Central memory CD8-positive, alpha-beta T cell (primary cell): ENCODE measurements at places on chromosomes 7 and 10.

GRCh38 chr7:74006032-74006431 is 21.9 kb upstream of the ELN start:
- no peak for DNase-seq

DNA sequence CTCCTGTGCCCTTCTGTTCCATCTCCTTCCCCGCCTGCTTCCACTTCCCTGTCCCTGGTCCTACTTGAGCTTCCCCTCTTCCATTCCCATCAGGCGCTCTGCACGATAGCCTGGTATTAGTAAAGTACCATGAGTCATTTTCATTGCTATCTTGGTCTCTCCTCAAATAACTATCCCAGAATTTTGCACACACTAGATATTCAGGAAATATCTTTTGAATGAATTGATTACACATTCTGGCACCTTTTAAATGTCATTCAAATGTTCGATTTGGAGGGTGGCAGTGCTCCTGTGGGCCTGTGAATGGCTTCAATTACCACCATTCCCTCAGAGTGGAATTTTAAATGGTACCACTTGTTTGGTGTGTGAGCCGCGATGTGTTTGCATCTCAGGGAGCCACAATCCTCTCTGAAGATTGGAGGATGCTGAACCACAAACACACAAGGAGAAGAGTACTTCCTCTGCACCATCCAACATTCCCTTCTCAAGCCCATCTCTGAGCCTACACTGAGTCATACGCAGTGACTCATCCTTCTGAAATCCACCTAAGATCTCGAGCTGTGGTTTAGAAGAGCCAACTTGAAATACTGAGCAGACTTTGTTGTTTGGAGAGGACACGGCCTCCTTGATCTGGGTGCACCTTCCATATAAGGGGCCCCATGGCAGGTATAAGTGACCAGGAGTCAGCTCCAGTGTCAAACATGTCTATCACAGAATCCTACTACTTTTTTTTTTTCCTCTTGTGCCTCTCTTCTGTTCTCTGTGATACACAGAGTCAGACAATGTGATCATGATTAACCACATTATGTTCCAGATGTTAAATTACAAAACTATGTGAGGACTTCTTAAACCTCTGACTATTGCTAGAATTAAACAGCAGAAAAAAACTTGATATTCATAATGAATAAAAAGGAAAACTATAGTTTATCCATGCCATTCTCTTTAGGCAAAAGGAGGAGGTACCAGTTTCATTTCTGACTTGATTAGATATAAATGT is 81.9 kb downstream of the BMPER start:
- no peak for DNase-seq

DNA sequence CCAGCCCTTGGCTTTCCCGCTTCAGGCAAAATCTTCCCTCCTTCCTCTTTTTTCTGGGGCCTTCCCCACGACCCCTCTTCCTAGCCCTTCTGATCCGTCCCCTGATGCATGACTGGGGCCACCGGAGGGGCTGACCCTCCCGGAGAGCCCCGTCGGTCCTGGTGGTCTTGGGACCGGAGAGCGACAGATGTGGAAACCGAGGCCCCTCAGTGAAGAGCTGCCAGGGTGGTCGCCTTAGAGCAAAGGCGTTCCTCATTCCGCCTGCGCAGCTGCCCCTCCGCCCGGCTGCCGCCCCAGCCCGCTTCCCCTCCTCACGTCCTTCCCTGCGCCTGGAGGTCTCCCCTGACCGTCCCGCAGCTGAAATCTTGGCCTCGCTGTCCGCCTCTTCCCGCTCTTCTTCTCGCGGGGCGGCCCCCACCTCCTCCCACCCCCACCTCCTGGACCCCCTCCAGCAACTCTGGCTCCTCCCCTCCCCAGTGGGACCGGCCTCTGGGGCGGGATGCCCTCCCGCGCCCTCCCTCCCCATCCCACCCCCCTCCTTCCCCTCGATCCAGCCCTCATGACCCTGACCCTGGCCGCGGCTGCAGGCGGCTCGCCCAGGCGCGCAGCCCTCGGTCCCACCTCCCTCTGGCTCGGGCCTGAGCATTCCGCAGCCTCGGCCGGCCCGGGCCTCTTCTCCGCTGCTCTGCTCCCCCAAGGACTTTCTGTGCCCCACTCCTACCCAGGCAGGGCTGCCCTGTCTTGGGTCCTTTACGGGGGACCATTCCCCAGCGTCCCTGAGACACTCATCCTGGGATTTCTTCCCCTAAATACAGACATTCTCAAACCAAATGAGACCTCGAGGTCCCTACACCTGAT is at the start of gene RARRES2:
RARRES2 (minus strand) TSS at position 367 of the 858 bp plus-strand sequence. CDS start 1,020 bp downstream, outside the sequence.
- DNase-seq: no peak

DNA sequence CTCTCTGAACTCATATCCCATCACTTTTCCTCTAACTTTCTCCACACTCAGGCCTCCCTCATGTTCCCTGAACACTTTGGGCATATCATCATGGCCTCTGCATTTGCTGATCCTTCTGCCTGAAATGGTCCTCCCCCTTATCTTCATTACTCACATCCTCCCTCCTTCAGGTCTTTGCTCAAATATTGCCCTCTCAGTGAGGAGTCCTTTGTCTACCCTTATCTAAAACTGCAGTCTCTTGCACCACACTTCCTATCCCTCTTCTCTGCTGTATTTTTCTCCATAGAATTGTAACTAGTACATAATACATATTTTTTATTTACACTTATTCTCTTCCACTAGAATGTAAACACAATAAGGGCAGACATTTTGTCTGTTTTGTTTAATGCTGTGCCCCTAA is 41.7 kb downstream of the DNAJC1 start:
- no peak for DNase-seq

DNA sequence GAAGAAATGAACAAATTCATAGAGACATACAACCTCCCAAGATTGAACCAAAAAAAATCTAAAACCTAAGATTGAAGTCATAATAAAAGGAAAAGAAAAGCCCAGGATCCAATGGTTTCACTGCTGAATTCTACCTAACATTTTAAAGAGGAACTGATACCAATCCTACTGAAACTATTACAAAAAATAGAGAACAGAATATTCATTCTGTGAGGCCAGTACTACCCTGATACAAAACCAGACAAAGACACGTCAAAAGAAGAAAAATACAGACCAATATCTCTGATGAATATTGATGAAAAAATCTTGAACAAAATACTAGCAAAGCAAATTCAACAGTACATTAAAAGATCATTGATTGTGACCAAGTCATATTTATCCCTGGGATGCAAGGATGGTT is 128.5 kb upstream of the STEAP1 start:
- no peak for DNase-seq

GRCh38 chr10:132735923-132736391 is 50.0 kb downstream of the NKX6-2 start:
- no peak for DNase-seq

DNA sequence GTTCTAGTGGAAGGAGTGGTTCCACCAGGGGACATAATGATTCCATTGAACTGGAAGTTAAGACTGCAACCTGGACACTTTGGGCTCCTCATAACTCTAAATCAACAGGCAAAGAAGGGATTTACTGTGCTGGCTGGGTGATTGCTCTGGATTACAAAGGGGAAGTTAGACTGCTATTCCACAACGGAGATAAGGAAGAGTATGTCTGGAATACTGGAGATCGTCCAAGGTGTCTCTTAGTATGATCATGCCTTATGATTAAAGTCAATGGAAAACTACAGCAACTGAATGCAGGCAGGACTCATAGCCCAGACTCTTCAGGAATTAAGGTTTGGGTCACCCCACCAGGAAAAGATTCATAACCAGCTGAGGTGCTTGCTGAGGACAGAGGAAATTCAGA is 310.6 kb upstream of the MGMT start:
- DNase-seq: no peak
